Right ventricle myocardium superior (tissue), 1 donor: ENCODE measurements at places on chromosomes 3 and 15.

GRCh38 chr3:171881251-171881650, 38.1 kb downstream of the TMEM212 start:
- no peak for DNase-seq

DNA sequence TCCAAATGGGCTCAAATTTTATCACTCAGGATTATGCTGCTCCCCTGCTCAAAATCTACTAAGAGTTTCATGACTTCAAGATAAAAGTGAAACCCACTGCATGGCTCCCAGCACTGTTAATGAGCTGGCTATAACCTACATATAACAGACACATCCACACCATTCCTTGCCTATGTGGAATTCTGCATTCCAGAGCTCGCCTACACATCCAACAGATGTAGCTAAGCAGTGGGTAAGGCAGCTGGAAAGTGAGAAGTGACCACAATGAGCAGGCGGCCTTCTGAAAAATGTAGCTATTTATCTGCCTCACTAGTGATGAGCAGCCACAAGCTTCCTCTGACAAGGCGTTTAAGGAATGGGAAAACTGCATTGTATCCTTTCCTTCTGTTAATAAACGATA, 92.0 kb upstream of the TRIM42 start:
- DNase-seq = no peak

DNA sequence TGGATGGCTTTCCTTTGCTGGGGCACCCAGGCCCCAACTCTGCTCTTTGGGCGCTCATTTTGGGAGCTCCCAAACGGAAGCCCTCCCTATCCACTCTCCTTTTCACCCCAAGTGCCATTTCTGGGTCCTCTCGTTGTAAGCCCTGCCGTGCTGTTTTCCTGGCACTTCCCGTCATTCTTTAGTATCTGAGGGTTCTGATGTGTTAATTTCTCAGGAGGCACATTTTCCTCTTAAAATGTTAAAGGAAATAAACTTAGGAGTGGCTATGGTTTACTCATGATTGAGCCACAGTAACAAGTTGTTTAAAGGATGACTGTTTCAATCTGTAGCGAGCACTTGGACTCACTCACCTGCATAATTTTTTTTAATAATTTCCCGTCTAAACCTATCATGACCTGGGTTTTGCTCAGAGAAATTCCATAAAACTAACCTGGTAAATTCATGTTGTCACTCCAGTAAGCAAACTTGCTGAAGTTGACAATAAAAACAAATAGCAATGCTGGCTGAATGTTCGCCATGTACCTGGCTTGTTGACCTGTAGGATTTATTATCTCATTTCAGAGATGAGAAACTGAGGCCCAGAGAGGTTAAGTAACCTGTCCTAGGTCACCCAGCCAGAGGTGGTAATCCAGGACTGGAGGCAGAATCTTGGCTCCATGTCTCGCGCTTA, 10.6 kb downstream of the ALDH1A3 start:
- DNase-seq = no peak

- no peak for DNase-seq
Measured at GRCh38 chr3:96538186-96538585, 276.2 kb upstream of the EPHA6 start.

GRCh38 chr3:59446775-59447465, 397.1 kb upstream of the CFAP20DC start:
- no peak for DNase-seq

DNA sequence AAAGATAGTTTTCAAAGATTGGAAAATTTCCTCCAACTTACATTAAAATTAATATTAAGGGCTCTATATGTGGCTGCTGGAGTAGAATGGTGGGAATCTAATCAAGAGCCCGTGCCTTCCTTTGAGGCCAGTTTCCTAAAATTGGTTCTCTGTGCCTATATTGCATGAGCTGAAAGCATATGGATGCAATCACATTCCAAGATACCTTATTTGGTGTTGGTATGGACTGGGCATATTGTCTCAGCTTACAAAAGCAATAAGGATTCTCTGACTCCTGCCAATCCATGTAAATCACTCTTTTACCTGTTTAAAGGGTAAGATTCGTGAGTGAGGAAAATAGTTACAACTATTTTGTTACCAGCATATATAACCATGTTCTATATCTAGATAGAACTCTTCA, 111.6 kb downstream of the GREM1 start:
- DNase-seq = no peak
